Cardiac fibroblast (primary cell): ENCODE measurements at places on chromosomes 12 and 14.

GRCh38 chr14:19828314-19828713 lies 24.7 kb downstream of the OR4N2 start:
- no peak for DNase-seq

DNA sequence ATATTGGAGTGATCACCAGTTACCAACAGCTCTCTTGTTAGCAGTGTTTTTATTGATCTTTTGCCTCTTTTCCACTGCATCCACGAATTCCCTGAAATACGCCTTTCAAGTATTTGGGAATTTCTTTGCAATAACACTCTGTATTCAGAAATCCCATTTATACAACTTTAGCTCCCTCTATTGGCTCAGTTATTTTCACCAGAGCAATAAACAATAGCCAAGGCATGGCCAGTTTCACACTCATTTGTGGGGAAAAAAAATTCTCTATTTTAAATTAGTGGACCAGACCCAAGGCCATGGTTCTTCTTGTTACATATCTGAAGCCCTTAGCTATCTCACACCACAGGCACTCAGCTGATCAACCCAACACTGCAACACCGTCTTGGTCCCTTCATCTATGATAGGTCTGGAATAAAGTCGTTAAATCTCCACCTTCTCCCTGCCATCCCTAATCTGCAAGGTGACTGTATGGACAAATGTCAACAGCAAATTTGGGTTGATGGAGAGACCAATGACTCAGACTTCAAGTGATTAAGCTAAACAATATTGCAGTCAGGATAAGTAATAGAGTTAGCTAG lies 92.4 kb upstream of the TMEM260 start:
- DNase-seq, result peak; percentile 59

GRCh38 chr14:76774821-76775694 lies 13.8 kb downstream of the VASH1 start:
- DNase-seq, result no peak

DNA sequence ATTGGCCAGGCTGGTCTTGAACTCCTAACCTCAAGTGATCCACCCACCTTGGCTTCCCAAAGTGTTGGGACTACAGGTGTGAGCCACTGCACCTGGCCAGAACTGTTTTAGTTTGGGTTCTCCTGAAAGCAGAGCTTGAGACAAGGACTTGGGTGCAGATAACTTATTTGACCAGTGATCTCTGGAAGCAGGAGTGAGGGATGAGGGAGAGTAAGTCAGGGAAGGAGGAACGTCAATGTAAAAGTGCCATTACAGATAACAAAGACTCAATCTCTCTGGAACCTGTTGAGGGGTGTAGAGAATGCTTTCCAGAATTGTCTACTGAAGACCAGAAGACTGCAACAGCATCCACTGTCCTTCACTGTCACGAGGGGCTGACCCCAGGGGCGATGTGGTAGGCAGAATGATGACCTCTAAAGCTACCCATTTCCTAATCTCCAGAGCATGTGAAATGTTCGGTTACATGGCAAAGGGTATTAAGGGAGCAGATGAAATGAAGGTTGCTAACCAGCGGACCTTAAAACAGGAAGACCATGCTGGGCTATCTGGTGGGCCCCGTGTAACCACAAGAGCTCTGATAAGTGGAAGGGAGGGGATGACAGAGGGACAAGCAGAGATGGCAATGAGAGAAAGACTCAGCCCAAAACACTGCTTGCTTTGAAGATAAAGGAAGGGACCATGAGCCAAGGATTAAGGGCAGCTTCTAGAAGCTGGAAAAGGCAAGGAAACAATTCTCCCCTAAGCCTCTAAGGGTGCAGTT lies 207.8 kb downstream of the RBM19 start:
- DNase-seq, result no peak

DNA sequence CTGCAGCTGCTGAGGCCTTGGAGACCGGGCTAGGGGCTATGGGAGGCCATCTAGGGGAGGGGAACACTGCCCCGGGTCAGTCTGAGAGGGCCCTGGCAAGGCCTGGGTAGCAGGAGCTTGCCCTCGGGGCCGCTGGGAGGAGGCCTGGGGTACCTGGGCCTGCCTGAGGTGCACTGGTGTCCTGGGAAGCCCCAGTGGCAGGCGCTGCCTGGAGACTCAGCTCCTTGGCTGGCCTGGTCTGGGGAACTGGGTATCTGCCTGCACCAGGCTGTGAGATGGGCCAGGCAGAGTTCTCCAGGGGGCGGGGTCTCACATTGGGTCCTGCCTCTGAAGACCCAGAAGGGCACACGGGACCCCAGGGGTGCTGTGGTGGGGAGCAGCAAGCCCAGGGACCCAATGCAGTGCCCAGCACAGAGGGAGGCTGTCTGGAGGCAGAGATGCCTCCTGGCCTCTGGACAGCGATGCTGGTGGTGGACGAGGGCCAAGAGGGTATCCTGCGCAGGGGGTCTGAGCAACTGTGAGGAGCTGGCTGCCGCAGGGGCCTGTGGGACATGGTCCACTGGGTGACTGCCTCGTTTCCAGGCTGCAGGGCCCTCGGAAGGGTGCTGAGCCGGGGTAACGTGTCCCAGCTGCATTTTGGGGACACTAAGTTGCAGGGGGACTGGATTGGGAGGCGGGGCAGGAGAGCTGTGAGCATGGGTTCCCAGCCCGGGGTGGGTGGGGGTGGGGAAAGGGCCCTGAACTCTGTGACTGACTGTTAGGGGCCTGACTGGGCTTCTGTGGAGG lies 7.4 kb upstream of the MTA1 start:
- DNase-seq, result no peak

- DNase-seq, result no peak
These were observed 91.8 kb downstream of the ITPK1 start for GRCh38 chr14:93023802-93024434.

GRCh38 chr12:12654691-12655460 lies 41.1 kb downstream of the GPR19 start:
- DNase-seq, result no peak

DNA sequence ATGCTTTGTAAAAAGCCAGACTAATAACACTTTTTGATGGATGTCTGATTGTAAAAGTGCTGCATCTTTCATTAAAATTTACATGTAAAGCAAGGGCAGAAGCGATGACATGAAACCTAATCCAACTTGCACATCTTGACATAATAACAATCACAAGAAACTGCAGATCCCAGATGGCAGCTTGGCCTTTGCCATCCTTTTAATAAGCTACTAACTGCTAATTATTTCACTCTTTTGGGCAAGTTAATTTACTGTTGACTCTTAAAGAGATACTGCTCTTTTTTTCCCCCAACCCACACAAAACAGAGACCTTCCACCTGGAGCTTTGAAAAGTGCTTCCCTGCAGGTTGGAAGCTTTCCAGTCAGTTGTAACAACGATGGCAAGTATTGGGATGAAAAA lies 137.5 kb downstream of the NRXN3 start:
- DNase-seq, result no peak

DNA sequence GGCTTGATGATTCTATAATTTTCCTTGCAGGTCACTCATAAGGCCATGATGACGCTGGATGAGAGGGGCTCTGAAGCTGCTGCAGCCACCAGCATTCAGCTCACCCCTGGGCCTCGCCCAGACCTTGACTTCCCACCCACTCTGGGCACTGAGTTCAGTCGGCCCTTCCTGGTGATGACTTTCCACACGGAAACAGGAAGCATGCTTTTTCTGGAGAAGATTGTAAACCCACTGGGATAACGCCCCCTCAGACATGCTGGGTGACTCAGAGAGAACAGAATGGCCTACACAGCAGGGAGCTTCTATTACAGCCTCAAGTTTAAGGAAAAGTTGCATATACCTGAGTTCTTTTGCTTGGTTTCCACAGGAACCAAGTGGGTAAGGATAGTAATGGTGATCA lies 34.3 kb downstream of the SERPINA3 start:
- DNase-seq, result peak; percentile 65

DNA sequence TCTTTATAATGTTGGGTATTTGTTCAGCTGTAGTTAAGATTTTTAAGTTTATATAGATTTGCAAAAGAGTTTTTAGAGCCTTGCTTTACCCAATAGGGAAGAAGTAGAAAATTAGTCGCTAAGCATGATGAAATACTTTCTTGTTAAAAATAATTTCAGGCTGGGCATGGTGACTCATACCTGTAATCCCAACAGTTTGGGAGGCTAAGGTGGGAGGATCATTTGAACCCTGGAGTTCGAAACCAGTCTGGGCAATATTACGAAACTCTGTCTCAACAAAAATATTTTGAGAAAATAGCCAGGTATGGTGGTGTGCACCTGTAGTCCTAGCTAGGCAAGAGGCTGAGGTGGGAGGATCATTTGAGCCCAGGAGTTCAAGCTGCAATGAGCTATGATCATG lies 18.7 kb upstream of the SCFD1 start:
- no peak for DNase-seq

DNA sequence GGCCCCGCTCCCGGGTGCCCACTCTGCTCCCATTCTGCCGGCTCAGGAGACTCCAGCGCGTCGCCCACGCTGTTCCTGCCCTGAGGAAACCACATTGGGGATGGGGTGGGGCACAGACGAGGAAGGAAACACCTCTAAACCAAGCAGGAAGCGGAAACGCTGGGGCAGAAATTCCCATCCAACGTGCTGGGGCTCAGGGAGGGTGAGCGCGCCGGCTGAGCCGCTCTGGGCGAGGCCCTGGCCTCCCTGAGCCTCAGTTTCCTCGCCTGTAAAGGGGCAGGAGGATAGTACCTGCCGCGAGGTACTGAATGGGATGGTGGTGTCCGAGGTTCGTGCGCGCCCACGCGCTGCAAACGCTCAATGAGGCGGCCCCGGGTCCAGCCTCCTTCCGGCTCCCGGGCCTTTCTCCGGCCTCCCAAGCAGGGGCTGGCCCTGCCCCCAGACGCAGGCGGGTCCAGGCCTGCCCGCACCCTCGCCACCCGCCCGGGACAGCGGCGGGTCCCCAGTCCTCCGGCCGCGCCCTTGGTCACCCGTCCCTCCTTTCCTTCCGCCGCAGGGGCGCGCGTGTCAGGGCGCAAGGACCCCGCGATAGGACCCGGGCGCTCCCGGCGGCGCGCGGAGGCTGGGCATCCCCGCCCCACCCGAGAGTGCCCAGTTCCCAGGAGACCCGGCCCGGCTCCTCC lies 673 bp downstream of the BEGAIN start:
- DNase-seq, result peak; percentile 8

GRCh38 chr14:58439476-58439875 lies 12.0 kb downstream of the KIAA0586 start:
- DNase-seq, result no peak

DNA sequence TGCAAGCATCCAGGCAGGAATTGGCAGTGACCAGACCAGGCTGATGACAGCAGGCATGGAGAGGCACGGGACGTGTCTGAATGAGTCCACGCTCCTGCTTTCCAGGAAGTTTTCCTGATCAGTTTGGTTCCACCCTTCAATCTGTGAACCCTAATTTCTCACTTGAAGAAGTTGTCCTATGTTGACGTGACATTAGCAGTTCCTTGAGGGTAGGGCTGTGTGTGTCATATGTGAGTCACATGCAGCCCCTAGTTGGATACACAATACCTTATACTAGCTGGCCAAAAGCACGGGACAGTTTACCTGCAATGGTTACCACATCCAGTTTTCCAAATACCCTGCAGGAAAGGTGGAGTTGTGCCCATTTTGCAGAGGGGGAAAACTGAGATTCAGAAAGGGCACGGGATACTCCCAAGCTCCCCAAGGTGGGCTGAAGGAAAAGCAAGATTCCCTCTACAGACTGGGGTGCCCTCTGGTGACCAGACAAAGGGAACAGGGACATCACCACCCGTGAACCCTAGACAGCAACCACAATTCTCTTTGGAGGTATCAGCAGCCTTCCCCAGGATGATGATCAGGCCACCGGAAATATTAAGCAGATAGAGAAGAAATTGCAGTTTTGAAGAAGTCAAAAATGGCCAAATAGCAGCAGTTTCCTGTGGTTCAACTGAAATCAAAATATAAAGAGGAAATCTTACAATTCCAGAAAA lies 194.5 kb downstream of the PHETA1 start:
- peak; percentile 2 for DNase-seq

DNA sequence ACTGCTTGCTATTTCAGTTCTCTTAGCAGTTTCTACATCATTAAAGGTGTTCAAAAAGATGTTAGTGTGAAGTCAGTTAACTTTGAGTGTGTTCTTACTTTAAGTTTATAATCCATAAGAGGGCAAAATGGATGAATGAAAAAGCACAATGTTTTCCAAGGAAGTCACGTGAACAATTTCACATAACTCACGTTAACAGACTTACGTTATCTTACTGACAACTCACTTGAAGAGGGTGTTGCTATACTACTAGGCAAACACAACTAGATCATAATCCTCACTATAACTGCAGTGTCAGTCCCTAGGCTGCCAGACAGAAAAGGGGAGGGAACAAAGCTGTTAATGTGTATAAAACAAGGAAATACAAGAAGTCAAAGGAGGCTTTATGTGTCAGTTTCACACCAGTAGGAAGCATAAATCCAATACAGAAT lies 6.4 kb downstream of the SLC2A13 start:
- no peak for DNase-seq

GRCh38 chr12:132285991-132286681 lies 43.3 kb downstream of the GALNT9 start:
- DNase-seq, result peak; percentile 67

GRCh38 chr12:104785886-104786285 lies 172.2 kb downstream of the SLC41A2 start:
- DNase-seq, result no peak

DNA sequence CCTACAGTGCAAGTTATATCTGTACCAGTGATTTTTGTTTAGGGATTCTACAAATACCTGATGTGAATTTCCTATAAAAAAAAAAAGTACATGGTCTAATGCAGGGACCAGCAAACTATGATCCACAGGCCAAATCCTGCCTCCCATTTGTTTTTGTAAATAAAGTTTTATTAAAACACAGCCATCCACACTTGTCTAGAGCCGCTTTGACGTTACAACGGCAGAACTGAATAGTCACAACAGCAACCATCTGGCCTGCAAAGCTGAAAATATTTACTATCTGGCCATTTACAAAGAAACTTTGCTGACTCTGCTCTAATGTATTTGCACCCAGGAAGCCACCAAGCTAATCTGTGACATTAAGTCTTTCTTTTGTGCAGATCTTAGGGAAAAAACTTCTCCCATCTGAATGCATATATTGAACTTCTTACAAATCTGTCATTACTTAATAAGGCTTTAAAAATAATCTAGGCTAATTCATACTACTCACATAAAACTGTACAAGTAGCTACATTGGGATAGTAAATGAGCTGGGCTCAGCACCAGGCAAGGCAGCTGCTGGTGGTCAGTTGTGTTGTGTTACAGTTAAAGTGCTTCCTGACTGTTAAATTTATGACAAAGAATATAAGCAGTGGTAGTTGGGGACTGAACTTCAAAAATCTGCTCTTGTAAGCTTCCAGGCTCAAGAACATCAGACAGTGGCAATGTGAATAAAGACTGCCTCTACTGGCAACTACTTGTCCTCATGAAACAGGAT lies 303.3 kb downstream of the MED13L start:
- DNase-seq, result no peak
